ENCODE measurements at places on chromosomes 5 and 9.

DNA sequence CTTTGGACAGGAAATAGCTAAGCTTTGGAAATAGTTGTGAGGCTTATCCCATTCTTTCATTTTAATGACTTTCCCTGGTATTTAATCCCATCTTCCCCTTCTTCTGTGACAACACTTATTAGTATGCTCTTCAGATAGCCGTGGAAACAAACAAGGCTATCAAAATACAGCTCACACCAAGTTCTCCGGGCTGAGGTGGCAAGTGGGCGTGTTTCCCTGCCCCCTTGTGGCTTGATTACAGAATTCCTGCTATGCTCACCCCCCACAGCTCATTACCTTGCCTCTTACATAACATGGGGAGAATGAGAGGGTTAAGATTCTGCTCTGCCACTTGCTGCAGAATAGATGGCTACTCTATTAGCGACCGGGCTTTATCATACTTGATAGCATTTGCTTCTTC, 437.1 kb upstream of the TLE4 start:
- no peak for ATAC-seq

- no peak for ATAC-seq
These were observed 46.0 kb downstream of the COL5A1 start for GRCh38 chr9:134687556-134687955.

DNA sequence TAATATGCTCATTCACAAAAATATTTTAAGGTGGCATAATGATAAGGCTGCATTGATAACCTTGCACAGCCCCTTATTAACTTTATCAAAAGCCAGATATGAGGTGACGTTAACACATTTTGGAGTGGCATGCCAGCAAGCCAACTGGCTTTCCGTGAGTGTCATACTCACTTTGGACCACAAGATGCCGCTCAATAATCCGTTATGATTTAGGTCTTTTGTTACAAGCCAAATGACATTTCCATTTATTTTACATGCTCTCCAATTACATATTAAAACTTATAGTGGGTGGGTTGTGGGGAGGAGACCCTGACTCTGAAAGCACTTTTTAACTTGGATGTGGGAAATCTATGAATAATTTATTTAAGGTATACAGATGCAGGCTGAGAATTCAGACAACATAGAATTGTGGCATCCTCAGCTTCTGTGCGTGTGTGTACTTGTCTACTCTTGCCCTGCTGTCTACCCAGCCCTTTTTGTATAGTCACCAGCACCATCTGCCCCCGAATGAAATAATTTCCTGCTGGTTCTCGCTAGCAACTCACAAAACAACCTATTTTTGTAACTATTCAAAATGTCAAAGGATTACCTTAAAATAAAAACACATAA, 305.1 kb downstream of the PSAT1 start:
- peak; percentile 25 for ATAC-seq

DNA sequence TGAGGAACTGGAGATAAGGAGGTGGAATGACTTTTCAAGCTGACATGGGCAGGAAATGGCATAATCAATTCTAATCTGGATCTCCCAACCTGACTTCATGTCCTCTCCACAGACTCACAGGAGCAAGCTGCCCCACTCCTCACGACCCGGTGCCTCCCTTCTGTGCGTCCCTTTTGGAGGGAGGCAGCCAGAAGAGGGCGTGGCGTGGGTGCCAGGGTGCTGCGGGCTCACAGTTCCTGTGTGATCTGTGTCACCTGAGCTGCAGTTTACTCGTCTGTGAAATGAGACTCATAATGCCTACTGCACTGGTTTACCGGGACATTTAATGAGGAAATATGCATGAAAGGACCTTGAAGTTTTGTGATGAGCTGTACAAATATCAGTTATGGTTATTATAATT, 207.4 kb downstream of the DAB2IP start:
- no peak for ATAC-seq

DNA sequence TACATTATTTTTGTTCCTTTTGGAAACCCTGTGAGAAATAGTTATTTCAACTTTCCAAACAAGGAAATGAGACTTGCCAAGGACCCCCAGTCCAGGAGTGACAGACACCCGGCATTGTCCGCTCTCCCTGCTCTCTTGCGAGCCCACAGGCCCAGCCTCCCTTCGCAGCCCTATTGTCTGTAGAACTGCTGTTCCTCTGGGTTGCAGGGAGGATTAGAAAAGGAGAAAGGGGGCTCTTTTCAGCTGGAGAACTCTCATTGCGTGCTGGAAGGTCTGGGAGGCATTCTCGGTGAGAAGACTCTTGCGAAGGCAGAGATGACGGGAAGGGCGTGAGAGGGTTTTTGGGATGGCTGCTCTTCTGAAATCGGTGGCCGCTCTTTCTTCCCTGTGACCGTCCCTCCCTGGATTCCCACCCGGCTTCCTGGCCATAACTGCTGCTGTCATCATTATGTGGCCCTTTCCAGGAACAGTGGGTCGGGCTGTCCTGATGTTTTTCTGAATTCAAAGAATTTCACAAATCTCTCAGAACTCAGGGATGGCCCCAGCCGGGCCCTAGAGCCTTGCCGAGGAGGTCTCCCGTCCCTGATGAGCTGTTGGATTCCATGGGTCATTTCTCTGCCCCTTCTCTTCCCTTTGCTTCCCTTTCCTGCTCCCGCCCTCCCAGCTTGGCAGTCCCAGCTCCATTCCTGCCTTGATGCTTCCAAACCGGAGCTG, 29.8 kb downstream of the STC2 start:
- no peak for ATAC-seq

DNA sequence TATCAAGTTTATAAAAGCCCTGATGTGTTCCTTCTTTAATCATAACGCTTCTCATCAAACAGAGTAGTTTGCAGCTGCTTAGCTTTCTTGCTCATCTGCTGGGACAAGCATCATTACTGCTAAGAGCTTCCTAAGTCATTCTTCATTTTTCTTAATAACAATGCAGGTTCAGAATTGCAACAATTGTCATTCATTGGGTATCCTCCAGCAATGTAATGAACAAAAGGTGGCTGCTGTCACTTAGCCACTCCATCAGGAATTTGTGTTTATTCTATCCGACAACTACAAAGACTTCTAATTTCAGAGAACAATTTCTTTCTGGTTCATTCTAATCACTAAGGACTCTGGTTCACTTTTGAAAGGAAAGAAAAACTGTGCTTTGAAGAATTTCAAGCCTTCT, 836.7 kb upstream of the CDH10 start:
- ATAC-seq = no peak

DNA sequence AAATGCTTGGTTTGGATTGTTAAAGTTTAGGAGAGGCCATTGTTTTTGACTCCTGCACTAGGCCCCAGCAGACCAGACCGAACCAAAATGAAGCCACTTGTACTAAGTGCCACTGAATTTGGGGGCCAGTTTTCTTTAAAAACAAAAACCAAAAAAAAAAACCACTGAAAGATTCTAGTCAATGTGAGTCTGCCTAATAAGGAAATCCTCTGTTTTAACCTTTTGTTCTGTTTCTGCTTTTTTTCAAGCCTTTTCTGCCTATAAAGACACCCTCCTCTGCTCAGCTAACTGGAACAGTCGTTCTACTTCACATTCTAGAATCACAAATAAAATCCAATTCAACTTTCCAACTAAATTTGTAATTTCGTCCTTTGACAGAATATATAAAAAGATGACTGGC, 64.9 kb downstream of the SERINC5 start:
- no peak for ATAC-seq

GRCh38 chr5:107937651-107938355, 267.1 kb upstream of the EFNA5 start:
- ATAC-seq = no peak

- ATAC-seq = no peak
These were observed 66.4 kb upstream of the PIK3R1 start for GRCh38 chr5:68149189-68149588.

GRCh38 chr9:4167079-4167671, 132.7 kb downstream of the GLIS3 start:
- no peak for ATAC-seq

GRCh38 chr5:57517250-57517649, 34.6 kb upstream of the ACTBL2 start:
- ATAC-seq = no peak

GRCh38 chr9:109401169-109401989, 80.5 kb upstream of the EPB41L4B start:
- ATAC-seq = no peak

DNA sequence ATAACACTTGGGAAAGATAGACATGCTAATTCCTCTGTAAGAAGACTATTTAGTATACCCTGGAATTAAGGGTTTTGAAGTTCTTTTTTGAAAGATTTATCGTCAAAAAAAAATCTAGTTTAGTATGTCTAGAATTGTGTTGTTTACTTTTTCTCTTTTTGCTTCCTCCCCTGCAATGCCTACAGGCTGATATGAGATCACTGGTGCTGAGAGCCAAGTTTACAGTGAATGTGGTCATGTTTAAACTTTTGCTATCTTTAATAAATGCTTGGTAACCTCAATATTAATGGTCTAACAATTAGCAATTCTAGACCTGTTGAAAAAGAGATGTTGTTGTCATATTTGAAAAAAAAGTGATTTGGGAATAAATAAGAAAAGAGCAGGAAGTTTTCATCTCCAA, 86.1 kb downstream of the CWC27 start:
- no peak for ATAC-seq

- no peak for ATAC-seq
These were observed 127.0 kb upstream of the PALM2AKAP2 start for GRCh38 chr9:109652971-109653370.

DNA sequence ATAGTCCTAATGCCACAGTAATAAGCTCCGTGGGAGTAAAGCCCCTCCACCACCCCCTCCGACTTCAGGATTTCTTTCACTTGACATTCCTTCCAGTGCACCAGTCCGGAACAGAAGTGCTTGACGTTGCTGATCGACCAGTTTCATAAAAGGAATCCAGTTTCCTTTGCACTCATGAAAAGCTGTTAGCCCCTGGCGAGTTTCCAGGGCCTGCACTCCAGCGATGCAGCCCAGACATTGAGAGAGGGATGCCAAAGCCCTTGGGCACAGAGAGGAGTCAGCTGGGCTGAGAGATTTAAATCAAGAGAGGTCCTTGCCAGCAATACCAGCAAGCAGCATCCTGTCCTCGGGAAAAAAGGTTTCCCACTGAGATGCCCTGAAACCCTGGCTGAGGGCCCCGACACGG, 170.1 kb downstream of the GABBR2 start:
- ATAC-seq = no peak

- ATAC-seq = no peak
These were observed 624.9 kb upstream of the GRAMD2B start for GRCh38 chr5:125798307-125798706.

- no peak for ATAC-seq
These were observed 12.2 kb upstream of the TEX48 start for GRCh38 chr9:114694146-114694545.

GRCh38 chr9:37127018-37127417, 6.6 kb downstream of the ZCCHC7 start:
- no peak for ATAC-seq

DNA sequence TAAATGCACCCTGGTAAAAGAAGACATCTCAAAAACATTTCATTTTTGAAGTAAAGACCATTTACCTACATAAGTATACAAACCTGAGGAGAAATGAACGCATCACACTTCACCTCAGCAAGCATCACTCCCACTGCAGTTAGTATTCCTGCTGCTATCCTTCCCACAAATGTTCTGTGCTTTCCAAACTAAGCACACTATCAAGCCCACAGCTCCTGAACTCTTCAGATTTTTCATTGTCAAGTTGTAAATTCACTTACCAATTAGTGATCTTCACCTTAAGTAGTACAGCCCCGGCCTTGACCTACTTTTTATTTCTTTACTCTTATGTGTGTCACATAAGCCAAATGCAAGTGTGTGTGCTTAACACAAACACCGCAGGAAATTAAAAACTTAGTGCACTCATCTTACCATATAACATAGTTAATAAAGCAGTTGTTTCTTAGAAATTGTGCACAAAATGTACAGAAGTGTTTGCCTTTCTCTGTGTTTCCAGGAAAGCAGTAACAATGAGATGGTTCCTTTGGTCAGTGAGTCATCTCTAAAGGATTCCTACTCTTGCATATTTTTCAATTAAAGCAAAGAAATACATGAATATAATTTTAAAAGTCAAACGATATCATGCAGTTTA, 169.4 kb downstream of the APBA1 start:
- ATAC-seq = no peak

GRCh38 chr5:136055612-136056309, 27.0 kb downstream of the TGFBI start:
- no peak for ATAC-seq

GRCh38 chr5:150660108-150660831, 781 bp upstream of the MYOZ3 start:
- no peak for ATAC-seq

DNA sequence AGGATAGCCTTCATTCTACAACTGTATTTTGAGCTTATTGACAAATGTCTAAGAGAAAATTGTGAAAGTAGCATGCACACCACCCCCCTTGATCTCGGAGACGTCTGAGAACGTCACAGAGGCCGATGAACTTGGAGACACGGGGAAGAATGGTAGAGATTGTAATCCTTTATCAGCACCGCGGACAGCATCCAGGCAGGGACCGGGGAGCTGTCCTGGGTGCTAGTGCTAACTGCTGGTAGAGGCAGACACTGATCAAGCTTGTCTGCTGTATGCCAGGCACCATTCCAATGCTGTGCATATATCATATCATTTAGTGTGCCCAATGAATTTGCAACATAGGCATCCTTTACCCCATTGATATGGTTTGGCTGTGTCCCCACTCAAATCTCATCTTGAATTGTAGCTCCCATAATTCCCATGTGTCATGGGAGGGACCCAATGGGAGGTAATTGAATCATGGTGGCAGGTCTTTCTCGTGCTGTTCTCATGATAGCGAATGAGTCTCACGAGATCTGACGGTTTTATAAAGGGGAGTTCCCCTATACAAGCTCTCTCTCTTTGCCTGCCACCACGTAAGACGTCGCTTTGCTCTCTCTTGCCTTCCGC, 98.8 kb downstream of the LHX2 start:
- ATAC-seq = peak; percentile 48

- peak; percentile 28 for ATAC-seq
These were observed 153.2 kb upstream of the C9orf72 start for GRCh38 chr9:27726244-27727081.

DNA sequence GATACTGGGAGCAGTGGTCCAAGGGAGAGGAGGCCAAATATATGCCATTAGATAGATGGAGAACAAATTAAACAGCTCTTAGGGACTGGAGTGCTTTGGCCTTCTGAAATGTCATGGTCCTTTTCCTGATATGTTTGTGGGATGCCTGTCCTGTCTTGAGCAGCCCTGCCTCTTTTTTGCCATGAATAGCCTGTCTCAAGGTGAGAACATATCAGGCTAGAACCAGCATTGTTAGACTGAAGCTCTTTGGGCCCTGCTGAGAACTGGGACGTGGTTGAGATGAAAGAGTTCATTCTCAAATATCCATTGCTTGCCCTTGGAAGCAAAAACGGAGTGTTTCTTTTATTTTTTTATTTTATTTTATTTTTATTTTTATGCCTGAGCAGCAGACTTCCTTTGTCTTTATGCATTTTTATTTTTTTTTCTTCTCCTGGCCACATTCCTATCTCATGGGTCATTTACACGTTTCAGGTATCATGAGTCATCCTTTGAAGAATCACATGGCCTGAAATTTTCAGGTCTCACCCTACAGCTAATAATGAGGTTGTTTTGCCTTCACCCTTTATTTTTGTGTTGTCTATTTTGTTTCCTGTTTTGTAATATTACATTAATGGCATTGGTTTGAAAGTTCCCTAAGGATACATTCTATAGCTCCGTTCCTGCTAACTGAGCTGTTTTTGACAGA, 371.4 kb downstream of the PSAT1 start:
- no peak for ATAC-seq
